ENCODE measurements at places on chromosomes 7 and 10.

DNA sequence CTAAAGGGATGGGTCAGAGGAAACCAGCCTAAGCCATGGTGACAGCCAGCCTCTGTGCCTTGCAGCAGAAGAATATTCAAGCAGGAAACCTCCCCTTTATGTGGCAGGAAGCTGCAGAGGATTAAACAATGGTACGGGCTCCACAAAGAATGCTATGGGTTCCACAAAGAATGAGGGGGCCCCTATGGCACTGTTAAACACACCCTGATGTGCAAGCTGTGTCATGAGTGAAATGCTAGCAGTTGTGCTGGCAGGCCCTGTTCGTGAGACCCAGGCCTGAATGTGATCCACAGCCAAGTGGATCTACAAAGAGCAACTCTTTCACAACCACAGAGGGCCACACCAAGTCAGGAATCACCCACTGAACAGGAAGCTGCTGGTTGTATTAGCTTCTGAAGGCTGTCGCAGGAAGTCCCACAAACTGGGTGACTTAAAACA, 68.9 kb downstream of the MYOF start:
- DNase-seq: no peak

- no peak for DNase-seq
These were observed 32.0 kb downstream of the THNSL1 start for GRCh38 chr10:25048450-25048849.

DNA sequence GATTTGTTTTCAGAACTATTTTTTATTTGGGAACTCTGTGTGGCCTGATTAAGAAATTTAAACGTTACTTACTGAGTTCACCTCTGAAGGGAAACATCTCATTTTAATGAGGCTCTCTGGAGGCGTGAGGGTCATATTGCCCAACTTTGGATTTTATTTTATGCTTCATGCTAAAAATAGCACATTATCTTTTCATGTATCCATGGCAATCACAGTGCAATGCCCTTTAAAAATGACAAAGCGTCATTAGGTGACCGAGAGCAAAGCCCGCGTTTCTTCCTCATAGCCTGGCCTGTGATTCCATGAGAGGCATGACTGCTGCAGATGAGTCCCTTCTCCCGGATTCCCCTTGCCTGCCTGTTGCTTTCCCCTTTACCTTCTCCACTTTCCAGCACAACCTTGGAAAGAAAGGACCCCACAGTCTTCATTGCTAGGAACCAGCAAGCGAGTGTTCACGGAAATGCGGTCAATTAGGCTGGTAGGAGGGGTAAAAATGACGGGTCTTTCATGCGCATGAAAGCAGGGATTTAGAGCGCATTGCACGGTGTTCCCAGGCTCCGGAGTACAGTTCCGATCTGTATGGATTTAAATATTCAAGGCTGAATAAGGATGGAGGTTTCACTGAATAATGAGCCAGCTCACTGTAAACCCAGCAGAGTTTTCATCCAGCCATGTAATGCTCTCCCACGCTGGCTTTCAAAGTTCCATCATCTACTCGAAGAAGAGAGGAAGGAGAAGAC, 98.2 kb upstream of the PITRM1 start:
- no peak for DNase-seq

DNA sequence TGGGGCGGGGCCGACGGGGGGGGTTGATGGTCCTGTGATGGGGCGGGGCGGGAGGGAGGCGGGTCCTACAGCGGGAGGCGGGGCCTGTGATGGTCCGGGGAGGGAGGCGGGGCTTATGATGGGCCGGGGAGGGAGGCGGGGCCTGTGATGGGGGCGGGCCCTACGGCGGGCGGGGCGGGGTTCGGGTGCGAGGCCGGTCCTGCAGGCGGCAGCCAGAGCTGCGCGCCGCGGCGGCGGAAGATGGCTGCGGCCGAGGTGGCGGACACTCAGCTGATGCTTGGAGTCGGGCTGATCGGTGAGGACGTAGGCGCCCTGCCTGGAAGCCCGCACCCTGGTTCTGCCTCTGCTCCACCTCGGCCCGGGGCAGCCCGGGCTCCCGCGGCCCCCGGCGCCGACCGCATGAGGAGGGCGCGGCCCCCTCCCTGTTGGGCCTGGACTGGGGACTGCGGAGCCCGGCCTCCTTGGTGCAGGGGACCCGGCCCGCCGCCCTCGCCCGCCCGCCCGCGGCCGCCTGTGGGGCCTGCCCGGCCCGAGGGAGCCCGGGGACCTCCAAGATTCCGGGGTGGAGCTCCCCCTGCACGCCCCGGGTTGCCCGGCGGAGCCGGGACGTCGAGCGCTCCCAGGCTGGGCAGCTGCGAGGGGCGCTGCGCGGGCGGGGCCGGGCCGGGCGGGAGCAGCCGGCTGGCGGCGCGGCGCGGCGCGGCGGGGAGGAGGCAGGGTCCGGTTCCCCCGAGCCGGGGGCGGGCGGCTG, at the start of gene DENND10:
TSS of gene DENND10 (plus strand) at position 211 of the 751 bp plus-strand sequence. CDS start at position 241, 30 bp downstream.
- no peak for DNase-seq
